CD4-positive, alpha-beta T cell treated with Interleukin-6 at 100 ng/mL for 8 hours (primary cell): ENCODE measurements at places on chromosomes 11 and 22.

DNA sequence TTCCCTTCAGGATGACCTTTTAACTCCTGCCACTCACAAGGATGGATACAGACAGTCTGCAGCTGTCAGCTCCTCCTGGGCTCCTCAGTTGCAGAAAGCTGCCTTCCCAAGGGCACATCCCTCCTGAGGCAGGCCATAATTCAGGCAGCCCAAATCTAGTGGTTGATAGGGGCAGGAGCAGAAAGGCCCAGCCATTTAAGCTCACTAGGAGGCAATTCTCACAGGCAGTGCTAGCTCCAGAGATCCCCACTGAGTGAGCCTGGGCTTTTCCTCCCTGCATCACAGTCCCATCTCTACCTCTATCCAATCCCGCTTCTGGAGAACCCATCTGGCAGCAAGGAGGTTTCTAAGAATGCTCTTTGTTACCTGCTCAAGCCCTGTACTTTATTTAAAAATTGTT is 200.6 kb downstream of the ARHGAP42 start:
- DNase-seq, result no peak

- no peak for DNase-seq
Observed at GRCh38 chr22:16974298-16975084, 33.5 kb downstream of the GAB4 start.

DNA sequence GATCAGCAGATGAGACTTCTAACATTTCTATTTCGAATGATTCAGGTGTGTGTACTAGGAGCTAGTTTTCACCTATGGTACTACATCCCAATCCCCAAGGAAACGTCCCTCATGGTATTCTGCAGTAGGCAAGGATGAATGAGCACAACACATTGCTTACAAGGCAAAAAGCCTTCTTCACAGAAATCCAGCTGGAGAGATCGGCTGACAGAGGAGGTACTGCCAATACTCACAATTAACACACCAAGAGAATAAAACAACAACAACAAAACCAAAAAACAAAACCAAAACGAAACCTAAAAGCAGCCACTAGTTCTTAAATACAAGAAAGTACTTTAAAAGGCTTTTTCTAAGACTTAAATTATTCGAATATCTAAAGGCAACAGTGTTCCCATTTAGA is 101.4 kb downstream of the PICALM start:
- no peak for DNase-seq

GRCh38 chr11:131666006-131666405 is 295.6 kb downstream of the NTM start:
- no peak for DNase-seq

- DNase-seq, result peak; percentile 59
Observed at GRCh38 chr11:35305670-35306382, 113.5 kb downstream of the SLC1A2 start.

DNA sequence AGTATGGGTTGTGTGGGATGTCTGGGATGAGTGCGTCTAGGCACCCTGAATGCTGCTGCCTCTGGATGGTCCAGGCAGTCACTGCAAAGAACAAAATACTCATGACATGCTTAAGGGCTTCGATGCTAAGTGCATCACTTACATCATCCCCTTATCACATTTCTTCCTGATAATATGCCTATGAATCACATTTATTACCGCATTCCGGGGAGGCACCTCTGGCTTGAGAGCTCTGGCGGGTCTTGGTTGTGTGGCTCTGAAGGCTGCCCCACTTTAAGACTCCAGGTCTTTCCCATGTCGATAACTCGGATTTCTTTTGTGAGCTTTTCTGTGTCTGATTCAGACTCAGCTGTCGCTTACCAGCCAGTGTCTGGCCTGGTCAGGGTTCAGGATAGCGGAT is 1126.4 kb downstream of the TBC1D22A start:
- DNase-seq, result no peak

DNA sequence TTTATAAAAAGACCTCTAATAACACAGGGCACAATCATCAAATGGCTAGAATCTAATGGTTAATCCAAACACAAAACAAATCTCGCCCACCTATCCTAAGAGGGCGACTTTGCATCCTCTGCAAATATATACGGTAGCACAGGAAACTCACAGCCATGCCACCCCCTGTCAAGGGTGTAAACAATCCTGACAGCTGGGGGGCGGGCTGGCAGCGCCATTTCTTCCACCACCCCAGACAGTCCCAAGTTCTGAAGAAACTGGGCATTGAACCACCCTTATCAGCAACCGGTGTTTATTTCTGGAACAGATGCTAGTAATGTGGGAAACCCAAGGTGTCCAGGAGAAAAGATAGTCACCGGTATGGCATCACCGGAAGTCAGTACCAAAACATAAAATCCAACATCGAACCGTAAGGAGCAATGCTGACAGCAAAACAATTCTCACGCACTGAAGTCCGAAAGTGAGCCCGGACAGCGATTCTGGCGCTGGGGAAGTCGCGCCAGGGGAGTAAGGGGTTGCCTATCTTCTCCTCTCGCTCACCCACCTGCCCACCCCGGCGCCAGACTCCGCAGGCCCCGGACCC is 825 bp downstream of the FBXO3 start:
- DNase-seq, result peak; percentile 23

DNA sequence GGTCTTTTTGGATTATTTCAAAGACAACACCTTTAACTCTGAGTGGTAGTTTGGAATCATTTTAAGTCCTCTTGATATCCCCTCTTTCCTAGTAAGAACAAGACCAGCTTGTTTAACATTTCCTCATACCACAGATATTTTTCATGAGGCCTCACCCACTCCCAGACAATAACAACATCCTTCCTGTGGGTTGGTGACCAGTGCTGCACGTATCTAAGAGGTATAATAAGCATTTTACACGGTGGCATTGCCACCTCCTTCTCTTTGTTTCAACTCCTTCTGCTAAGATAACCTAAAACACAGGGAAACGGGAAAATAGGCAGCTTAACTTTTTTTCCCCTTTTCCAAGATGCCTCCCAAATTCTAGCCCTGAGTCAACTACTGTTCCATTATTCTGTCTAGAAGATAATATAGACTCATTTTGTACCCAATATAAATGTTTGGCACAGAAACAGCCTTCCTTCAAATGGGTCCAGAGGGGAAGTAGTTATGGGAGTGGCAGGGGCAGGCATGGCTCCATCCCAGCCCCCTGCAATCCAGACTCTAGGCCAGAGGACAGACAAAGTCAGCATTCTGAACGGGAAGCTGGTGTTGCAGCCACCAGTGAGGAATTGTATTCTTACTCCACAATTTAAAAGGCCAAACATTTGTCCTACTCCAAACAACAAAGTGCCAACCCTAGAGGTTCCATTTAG is 28.5 kb downstream of the MAML2 start:
- no peak for DNase-seq

DNA sequence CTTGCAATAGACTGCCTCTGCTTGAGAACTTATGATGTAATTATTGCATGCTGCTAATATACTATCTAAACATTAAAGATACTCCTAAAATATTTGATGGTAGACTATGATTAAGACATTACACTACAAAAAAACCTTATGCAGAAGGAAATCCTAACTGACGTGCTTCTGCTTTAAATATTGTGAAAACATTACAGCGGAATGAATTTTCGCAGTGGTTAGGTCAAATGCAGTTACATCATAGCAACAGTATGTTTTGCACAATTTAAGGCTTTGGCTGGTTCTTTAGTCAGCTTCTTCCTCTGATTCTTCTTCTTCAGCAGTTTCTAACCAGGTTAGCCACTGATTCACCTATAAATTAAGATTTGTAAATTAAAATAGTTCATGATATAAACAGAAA is 11.2 kb downstream of the EIF4G2 start:
- DNase-seq, result no peak
